Cardiac muscle cell (in vitro differentiated cells and primary cell): ENCODE measurements at places on chromosomes 2 and 18. TPM values are rescaled to one million over a fixed set of nuclear protein-coding genes. Genes with fewer than 3 reads are reported as not detected.

The NRP2 gene
- 35.2 and 118 TPM in 2 replicates for polyA plus RNA-seq

The SLC5A7 gene
- 0.69 TPM in 1 of 2 replicates, not detected in the other for polyA plus RNA-seq

DNA sequence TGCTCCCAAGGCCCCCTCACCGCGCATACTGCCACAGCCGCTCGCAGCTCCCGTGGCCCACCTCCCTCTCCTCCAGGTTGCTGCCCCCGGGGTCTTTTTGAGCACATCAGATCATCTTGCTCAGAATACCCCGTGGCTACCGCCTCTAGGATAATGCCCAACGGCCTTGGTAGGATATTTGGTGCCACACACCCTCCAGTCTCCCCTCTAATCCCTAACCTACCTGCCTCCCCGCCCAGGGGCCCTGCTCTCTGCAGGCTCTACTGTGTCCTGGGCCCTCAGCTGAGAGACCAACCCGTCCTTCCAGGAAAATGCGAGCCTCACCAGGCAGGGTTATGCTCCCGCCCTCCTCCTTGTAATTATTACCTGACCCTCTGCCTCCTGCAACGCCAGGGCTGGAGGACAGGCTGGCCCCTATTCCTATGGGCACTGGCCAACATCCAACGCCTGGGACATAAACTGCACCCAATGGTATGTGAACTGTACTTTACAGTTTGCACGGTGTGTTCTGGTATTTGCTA lies 1.5 kb upstream of the MTCL1 start:
- DNase-seq = no peak

DNA sequence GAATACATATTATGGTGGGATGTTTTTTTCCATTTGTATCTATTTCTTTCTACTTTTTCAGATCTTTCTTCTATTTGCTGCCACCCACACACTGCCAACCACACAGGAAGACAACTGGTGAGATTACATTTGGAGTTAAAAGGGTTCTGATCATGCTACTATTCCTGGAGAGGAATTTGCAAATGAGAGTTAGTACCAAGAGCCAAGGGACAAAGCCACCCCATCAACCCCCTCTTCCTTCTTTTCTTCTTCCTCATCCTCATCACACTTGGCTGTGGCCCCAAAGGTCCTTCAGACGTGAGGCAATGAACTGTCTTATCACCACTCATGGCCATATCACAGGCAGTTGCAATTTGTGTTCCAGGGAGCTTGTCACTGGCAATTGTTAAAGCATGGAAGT lies 215.6 kb upstream of the SLC14A2 start:
- no peak for DNase-seq

DNA sequence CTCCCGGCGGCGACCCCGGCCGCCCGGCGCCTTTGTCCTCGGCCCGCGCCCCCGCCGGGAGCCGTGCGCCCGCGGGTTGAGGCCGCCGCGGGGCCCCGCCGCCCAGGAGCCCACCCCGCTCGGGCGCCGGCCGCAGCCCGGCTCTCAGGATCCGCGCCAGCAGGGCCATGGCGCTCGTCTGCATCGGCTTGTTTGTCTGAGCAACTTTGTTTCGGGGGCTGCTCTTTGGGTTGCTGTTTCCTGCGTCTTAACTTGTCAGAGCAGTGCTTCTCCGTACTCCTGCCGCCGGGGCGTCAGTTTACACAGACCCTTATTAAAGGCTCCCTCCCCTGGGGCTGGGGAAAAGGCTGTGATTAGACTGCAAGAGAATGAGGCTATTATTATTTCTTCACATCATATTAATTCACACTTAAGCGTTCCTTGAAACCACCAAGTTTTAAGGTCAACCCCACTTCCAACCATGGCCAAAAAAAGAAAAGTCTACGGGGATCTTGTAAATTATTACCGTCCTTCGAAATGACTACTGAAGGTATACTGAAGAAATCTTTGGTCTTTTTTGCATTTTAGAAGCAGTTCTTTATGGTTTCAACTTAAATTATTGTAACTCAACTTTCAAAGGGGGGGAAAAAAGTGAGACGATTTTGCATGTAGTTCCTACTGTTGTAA lies at the start of gene CYP27C1:
Gene CYP27C1 (minus strand): TSS at position 198 of the 666 bp plus-strand sequence. CDS start 29 bp downstream, at position 169.
- peak; percentile 32 for DNase-seq

DNA sequence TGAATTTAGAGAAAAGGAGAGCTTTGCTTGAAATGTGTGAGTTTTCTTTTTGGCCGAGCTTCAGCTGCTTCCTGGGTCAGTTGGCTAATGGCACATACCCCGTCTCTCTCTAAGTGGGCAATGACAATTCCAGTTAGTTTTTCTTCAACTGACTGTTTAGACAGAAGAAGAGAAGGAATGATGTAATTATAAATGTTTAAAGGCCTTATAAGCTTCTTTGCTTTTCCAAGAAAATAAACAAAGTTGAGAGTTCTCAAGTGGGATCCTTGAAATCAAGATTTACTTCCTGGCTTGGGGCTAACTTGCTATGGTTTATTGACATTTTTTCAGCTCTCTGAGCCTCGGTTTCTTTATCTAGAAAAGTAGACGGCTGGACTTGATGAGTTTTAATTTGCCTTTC lies 794.9 kb upstream of the ACVR2A start:
- DNase-seq = no peak
